ENCODE measurements at places on chromosomes 12 and 14.

DNA sequence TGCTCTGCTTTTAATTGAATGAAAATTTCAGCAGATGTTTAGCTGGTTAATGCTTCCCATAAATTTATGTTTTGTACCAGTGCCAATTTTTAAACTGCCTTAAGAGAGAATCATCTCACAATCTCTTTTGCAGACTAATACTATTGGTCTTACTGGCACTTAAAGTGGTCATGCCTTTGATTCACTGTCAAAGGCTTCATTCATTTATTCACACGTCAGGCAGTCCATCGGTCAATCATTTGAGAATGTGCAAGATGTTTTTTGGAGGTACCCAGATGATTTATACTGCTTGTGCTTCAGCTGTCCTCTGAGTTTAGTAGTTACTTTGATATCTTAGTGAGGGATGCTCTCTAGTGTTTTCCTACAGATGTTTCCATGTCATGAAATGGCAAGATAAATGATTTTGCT is 83.4 kb downstream of the NAV3 start:
- no peak for DNase-seq

GRCh38 chr12:131883521-131883900 is 10.9 kb upstream of the ULK1 start:
- DNase-seq = no peak

GRCh38 chr12:124632519-124632984 is 65.1 kb upstream of the NCOR2 start:
- DNase-seq = no peak

- no peak for DNase-seq
These were observed 7.4 kb upstream of the SLC25A29 start for GRCh38 chr14:100313464-100314230.

GRCh38 chr14:78904094-78904493 is 733.9 kb downstream of the NRXN3 start:
- no peak for DNase-seq

GRCh38 chr14:88824314-88825077 is at the start of gene TTC8:
TTC8 (plus strand) TSS chr14:88824651; CDS start chr14:88824708, 57 bp downstream.
- DNase-seq = peak; percentile 85

- peak; percentile 18 for DNase-seq
These were observed 111.9 kb downstream of the LGR5 start for GRCh38 chr12:71551529-71551928.

DNA sequence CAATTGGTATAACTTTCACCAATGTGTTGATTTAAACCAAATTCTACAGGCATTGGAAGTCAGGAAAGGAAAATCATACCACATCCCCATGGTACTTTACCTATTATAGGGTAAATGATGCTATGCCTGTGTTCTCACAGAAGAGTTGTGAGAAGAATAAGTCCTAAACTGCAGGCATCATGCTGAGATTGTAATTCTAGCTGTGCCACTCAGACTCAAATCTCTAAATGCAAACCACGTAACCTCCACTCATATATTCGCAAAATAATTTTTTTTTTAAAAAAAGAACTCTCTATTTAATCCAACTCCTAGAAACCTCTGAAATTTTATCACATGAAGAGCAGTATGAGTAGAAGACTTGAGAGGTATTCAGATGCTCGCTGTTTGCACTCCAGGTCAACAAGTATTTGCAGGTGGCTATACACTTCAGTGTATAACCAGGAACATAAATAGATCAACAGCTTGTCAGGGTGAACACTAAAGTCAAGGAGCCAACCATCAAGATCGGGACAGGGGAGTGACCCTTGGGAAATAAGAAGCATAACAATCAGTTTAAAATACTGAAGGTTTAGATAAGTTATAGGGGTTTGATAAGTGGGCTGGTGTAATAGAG is 110.1 kb downstream of the SLC25A21 start:
- no peak for DNase-seq

DNA sequence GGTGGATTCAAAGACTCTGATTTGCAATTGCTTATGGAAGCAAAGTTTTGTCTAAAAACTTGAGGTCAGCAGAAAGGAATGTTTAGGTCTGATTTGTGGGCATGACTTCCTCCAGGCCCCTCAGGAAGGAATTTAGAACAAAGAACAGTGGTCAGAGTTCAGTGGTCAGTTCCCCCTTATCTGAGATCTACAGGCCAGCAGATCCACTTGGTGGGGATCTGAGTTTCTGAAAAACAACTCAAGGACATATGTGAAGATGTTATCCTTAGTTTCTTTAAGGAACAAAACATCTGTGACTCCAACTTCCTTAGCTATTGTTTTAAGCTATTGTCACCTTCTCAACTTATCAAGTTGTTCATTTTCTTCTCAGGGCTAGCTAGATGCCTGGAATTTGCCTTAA is 28.0 kb upstream of the NAA30 start:
- no peak for DNase-seq

DNA sequence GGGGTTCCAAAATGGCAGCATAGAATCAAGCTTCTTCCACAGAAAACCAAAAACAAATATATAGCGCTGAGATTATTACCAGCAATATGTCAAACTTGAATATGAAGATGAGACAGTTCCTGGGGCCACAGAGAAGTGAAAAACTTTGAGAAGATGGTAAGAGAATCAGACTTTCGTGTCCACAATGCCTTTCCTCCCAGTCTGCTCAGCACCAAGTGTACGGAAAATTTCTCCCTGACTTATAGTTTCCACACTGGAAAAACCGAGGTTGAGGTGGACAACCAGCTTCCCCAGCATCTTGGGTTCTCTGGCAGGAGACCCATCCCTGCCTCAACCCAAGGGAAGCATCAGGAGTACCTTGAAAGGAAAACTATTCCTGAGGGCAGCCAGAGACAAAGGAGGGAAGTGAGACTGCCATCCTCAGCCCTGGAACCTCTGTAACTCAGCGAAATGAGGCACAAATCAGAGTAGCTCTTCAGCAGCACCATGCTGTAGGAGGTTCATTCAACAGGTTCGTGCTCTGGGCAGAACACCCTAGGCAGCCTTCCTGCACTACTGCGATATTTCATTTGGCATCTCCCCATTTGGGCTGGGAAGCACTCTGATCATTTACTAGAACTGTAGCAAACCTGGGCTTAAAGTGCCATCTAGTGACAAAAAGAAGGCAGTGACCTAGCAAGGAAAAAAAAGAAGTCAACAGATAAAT is 52.4 kb upstream of the CAPRIN2 start:
- peak; percentile 31 for DNase-seq

DNA sequence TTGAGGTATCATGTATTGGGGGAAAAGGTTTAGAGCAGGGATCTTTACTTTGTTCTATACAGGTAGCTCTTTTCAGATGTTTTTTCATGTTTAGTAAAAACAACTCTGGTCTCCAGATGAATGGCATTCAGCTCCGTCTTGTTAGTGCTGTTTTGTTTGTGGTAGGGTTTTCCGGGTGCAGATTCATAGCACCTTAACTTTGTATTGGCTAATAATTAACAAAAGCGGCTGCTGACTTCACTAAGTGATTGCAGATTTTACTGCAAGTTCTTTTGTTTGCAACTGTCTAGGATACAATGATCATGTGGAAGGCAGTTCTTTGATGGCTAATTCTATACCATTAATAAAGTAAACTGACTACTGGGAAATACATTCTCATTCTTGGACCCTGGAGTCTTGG is 32.2 kb upstream of the BHLHE41 start:
- no peak for DNase-seq

GRCh38 chr12:85741046-85741445 is 95.2 kb downstream of the RASSF9 start:
- DNase-seq = no peak

DNA sequence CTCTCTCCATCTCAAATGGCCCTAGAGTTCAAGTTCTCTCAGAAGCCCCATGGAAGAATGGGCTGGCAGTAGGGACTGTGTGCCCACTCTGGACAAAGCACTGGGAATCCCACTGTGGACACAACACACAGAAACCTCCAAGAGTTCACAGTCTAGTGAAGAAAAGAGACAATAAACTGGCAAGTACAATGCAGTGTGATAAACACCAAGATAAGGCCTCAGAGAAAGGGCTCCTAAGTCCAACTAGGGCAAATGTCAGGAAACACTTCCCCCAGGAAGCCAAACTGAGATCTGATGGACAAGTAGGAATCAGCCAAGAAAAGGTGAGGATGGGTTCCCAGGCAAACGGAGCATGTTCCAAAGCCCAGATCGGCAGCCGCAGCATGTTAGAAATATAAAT is 5.4 kb downstream of the VSIG10 start:
- DNase-seq = no peak

- no peak for DNase-seq
These were observed 6.3 kb downstream of the ZNF839 start for GRCh38 chr14:102325791-102326345.

DNA sequence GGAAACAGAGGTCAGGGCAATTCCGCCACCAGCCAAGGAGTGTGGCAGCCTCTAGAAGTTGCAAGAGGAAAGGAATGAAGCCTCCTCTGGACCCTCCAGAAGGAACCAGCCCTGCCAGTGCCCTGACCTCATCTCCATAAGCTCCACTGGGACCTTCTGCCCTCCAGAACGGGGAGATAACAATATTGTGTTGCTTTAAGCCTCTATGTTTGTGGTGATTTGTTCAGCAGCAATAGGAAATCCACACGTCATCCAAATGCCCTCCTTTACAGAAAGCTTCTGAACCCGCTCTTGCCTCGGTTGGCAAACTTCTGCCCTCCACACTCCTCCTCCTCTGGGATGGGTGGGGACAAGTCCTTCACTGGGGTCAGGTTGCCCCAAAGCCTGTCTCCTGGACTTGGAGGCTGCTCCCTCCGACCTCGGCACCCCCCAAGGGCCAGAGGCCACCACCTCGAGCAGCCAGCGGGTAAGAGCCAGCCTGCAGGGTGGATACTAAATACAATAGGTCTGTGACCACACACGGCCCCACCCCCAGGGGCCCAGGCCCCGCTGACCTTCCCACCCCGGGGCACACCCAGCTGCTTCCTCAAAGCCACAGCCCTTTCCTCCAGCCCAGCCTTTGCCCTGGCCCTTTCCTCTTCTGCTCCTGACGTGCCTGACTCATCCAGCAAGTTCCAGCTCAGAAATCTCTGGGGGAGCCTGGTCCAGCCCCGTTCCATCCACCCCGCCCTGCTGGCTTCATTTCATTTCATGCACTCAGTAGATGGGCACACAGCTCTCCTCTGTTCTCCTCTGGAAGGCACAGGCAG is 58.7 kb upstream of the NCOR2 start:
- DNase-seq = peak; percentile 86

All from inflammatory macrophage treated with lipopolysaccharide for 1 hour (primary cell).